Ammon's horn (tissue), 1 donor: ENCODE measurements at places on chromosomes 2 and 18.

GRCh38 chr2:196884368-196884767 lies 42.1 kb downstream of the PGAP1 start:
- no peak for DNase-seq

- DNase-seq = no peak
Observed at GRCh38 chr2:3290655-3291054, 87.0 kb downstream of the EIPR1 start.

DNA sequence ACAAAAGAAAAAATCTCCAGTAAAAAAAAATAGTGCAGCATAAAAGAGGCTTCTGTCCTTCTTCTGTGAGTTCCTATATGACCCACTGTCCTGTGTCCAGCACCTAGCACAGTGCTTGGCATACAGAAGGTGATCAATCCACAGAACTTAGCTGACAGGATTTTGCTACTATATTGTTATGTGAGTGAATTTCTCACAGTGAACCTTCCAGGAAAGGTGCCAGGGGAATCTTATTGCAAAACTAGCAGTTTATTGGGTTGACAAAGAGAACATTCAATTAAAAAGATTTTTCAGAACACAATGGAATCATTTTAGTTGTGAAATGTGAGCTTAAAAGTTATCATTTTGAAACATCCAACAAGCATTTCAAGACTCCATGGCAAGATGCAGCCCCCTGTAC lies 12.4 kb upstream of the TRIB2 start:
- DNase-seq = no peak

DNA sequence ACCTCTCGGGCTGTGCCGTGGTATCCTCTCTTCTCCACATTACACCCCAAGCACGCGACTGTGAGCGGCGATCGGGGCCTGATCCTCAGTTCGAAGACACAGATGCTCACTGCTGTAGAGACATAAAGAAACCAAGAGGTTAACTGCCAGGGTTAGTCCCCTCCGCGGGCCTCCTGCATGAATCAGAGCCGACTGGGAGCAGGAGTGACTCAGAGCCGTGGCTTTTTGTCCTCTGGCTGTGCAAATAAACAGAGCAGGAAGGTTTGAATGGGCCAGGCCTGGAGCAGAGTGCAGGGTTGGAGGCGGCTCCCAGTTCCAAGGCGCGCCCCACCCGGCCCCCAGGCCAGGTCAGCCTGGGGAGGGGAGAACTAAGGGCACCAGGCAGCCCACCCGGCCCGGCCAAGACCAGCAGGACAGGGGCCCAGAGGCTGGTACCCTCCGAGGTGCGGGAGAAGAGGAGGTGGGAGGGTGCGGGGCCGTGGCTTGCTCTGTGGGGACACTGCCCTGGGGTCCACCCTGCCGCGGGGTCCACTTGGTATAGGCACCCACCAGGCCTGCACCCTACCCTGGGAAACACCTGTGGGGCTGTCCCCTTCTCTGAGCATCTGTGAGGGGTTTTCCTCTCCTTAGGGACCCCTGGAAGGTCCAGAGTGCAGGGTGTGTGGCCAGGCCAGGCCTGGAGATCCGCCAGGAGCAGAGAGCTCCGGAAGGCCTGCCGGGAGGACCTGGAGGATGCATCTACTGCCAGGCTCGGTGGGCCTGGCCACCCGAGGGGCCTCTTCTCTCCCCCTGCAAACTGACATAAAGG lies 16.5 kb downstream of the TWIST2 start:
- DNase-seq = no peak

- no peak for DNase-seq
Observed at GRCh38 chr2:221915926-221916325, 343.8 kb upstream of the EPHA4 start.

DNA sequence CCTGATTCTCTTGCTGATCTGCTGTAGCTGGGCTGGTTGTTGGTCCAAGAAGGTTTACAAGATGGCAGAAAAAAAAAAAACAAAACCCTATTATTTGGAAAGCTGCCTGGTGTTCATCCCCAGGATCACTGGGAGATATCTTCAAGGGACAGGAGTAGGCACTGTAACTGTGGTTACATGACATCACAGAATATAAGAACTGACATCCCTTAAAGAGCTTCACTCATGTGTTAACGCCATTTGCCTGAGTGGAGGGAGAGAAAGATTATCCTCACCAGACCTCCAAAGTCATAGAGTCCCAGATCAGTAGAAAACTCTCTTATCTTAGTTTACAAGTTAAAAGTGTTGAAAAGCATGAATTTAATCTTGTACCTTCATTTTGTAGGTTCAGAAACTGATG lies 95.3 kb upstream of the BZW1 start:
- DNase-seq = no peak

- no peak for DNase-seq
Observed at GRCh38 chr2:209922116-209922515, 80.3 kb upstream of the RPE start.

DNA sequence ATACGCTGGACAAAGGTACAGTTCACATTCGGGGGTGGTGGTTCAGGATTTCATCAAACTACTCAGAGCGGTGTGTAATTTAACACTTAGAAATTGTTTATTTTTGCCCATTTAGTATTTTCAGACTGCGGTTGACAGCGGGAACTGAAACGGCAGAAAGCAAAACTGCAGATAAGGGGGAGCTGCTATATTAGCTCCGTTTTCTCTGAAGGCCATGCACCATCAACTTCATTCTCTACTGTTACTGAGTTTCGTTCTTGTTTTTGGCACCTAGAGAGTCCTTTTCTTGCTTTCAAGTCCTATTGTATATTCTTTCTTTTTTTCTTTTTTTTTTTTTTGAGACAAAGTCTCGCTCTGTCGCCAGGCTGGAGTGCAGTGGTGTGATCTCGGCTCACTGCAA lies 121.5 kb upstream of the SP3 start:
- no peak for DNase-seq

- DNase-seq = no peak
Observed at GRCh38 chr2:111171337-111171930, 50.7 kb downstream of the BCL2L11 start.

DNA sequence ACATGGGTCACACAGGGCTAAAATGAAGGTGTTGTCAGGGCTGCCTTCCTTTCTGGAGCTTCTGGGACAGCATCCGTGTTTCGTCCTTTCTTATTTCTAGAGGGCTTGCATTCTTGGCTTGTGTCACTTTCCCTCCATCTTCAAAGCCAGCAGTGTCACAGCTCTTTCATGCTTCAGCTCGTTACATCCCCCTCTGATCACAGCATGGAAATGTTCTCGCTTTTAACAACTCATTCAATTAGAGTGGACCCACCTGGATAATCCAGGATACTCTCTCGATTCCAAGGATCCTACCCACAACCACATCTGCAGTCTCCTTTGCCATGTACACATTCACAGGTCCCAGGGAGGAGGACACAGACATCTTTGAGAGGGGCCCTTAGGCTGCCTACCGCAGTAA lies 316.2 kb upstream of the FIGN start:
- no peak for DNase-seq

DNA sequence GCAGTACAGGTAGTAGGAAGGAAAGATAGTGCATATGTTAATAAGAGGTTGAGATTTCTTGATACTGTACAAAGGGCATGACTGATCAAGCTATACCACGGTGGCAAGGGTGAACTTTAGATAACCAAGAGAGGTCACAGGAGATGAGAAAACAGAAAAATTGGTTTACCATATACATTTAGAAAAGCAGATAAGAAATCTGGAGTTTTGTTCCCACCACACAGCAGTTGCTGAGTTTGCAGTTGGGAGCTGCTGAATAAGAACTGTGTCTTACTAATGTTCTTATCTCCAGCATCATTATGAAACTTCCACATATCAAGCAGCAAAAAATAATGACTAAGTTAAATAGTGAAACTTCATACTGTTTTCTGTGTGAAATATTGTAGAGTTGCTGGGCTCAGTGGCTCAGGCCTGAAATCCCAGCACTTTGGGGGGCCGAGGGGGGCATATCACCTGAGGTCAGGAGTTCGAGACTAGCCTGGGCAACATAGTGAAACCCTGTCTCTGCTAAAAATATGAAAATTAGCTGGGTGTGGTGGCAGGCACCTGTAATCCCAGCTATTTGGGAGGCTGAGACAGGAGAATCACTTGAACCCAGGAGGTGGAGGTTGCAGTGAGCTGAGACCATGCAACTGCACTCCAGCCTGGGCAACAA lies 12.0 kb upstream of the IMPACT start:
- no peak for DNase-seq

DNA sequence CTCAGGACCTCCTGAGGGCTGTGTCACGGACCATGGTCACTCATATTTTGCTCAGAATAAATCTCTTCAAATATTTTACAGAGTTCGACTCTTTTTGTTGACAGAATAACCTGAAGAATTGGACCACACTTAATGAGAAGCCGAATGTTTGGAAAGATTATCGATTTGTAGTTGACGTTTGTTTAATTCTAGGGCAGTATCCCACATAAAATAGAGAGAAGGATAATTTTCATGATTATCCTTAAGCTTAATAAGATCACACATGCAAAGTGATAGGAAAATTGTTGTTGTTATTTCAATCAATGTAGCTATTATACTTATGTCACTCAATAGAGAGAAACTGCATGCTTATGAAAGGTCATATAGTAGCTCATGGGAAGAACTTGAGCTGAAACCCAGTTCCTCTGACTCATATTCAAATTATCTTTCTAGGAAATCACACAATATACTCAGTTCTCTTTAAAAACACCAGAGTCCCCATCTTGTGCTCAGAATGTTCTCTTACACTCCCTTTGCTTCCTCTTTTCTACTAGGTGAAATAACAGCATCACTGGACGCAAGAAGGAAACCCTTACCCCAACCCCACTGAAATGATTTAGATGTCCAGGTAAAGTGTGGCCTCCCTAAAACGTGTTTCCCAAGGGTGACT lies 982.1 kb downstream of the TSN start:
- no peak for DNase-seq

DNA sequence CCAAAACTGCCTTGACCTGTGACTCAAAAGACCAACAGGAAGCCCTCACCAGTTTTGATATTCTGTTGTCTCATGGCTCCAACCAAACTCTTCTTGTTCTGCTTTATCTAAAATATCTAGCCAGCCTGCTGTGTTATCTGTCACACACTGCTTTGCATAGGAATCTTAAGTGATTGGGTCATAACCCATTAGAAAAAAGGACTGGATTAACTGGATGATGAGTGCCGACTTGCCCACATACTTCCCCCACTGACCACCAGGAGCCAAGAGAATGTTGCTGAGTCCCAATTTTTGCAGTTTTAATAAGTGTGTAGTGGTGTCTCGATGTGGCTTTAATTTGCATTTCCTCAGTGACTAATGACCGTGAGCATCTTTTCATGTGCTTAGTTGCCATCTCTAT lies 6.5 kb downstream of the MOGAT1 start:
- no peak for DNase-seq

GRCh38 chr18:12741351-12741750 lies 38.5 kb downstream of the PSMG2 start:
- DNase-seq = no peak

GRCh38 chr2:43164686-43165085 lies 61.7 kb downstream of the ZFP36L2 start:
- DNase-seq = no peak

- no peak for DNase-seq
Observed at GRCh38 chr2:122136056-122136455, 380.6 kb downstream of the TSN start.

- no peak for DNase-seq
Observed at GRCh38 chr2:100113990-100114433, 28.4 kb downstream of the AFF3 start.

DNA sequence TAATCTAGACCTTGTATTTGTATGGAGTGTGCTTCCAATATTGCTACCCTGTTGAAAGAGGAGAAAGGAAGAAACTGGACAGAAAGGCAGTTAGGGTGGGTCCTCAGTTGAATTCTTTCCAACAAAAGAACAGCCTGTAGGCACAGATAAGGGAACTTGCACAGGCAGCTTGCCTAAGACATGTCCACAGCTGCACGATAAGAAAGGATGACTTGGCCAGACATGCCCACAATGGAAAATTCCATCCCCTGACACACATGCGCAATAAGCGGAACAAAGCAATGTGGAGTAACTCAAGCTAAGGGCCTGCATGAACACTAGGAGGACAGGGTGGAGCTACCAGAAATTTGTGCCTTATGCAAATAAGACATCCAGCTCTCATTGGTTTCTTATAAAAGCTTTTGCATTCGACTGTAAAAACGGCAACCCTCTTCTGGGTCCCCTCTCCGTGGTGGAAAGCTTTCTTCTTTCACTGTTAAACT lies 1084.7 kb upstream of the NXPH2 start:
- no peak for DNase-seq

- DNase-seq = peak; percentile 42
Observed at GRCh38 chr2:184599054-184599871, 934 bp downstream of the ZNF804A start.

DNA sequence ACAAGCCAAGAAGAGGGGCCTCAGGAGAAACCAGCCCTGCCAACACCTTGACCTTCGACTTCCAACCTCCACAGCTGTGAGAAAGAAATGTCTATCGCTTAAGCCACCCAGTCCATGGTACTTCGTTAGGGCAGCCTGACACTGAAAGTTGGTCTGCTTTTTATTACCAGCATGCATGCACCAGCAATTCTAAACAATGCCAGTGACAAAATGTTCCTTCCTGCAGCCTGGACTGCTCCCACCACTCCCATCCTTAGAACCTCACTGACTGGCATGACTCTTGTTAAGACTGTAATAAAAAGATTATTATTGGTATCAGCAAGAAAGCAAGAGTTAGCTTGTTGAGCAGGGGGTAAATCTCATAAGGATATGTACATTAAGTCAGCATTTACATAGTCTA lies 33.6 kb downstream of the TMEM177 start:
- DNase-seq = no peak

- no peak for DNase-seq
Observed at GRCh38 chr2:147663962-147664361, 180.9 kb upstream of the ACVR2A start.

DNA sequence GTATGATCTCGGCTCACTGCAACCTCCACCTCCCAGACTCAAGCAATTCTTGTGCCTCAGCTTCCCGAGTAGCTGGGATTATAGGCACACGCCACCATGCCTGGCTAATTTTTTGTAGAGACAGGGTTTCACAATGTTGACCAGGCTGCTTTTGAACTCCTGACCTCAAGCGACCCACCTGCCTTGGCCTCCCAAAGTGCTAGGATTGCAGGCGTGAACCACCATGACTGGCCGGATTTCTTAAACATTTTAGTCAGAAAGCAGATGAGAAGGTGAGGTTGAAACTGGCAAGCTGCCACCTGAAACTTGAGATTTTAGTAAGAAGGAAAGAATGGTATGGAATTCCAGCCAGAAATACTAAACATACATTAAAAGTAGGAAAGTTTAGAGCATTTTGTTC lies 31.9 kb downstream of the KLHL23 start:
- no peak for DNase-seq

DNA sequence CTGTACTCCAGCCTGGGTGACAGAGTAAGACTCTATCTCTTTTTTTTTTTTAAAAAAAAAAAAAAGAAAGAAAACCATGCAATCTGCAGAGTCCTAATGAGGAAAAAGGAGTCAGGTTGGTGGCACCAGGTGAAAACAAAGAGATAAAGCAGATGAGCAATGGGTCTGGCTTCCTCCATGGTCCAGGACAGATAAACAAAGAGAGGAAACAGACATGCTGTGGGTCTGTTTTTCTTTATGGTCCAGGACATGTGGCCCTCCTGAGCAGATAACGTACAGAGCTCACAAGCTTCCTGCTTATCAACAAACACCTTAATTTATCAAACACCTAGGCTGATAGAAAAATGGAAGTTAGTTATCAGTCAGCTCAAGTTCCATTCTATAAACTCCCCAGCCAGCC lies 24.4 kb upstream of the TUBB6 start:
- DNase-seq = no peak

GRCh38 chr2:190179754-190180312 lies 117.3 kb upstream of the MSTN start:
- DNase-seq = peak; percentile 76
